A673 (cell line): ENCODE measurements at places on chromosomes 12 and 14.

GRCh38 chr12:105945880-105946279 is 192.9 kb downstream of the NUAK1 start:
- no peak for DNase-seq
- H3K36me3 ChIP-seq, result no peaks in the 10 kb centered on the region
- no peaks in the 10 kb centered on the region for H3K27me3 ChIP-seq
- H3K4me3 ChIP-seq, result no peak overlapping the region
- no peaks in the 10 kb centered on the region for H3K4me1 ChIP-seq

- peaks cover 2% of the 10 kb centered on the region for H3K27me3 ChIP-seq
- DNase-seq, result peak; percentile 62
- H3K4me1 ChIP-seq, result no peaks in the 10 kb centered on the region
- no peaks in the 10 kb centered on the region for H3K36me3 ChIP-seq
- H3K4me3 ChIP-seq, result no peak overlapping the region
Measured at GRCh38 chr12:105279460-105280056, 43.6 kb upstream of the APPL2 start.

GRCh38 chr14:100587763-100588411 is 670 bp upstream of the BEGAIN start:
- no peak overlapping the region for H3K27ac ChIP-seq
- H3K27me3 ChIP-seq, result peaks cover 5% of the 10 kb centered on the region
- H3K36me3 ChIP-seq, result no peaks in the 10 kb centered on the region
- peak; percentile 45 for DNase-seq

DNA sequence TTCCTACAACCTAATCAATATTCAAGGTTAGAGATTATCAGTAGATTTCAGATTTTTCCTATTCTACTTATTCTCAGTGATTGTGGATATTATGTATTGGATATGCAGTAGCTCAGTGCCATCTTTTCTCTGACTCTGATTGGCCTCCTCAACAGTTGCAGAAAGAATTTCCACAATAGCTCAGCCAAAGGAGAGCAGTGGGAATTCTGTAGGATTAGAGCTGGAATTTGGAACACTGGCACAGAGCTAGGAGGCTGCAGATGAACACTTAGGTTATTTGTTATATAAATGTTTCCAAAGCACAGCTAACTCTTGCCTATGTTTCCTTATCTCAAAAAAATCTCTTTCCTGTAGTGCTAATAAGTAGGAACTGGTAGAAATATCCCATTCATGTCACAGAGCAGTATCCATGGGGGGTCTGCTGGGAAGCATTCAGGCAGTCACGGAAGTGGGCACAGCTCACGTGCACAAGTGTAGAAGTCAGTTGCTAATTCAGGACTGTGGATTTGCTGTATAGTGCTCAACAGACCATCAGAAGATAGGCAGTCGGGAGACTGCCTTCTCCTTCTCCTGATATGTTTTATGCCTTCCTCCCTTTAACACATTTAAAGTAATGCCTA is 116.2 kb upstream of the TMEM260 start:
- peaks cover 10% of the 10 kb centered on the region for H3K4me1 ChIP-seq
- DNase-seq, result peak; percentile 68
- no peaks in the 10 kb centered on the region for H3K27me3 ChIP-seq
- no peaks in the 10 kb centered on the region for H3K36me3 ChIP-seq

GRCh38 chr12:119448611-119449131 is 114.1 kb downstream of the CCDC60 start:
- no peak for DNase-seq
- peaks cover 5% of the 10 kb centered on the region for H3K4me1 ChIP-seq
- H3K36me3 ChIP-seq, result no peaks in the 10 kb centered on the region
- H3K27ac ChIP-seq, result no peak overlapping the region

GRCh38 chr14:103056322-103057027 is 874 bp downstream of the CDC42BPB start:
- peak overlapping the region; percentile 84 for H3K4me3 ChIP-seq
- H3K27me3 ChIP-seq, result no peaks in the 10 kb centered on the region
- peak overlapping the region; percentile 82 for H3K27ac ChIP-seq
- H3K4me1 ChIP-seq, result peaks cover 24% of the 10 kb centered on the region
- DNase-seq, result peak; percentile 92
- no peaks in the 10 kb centered on the region for H3K36me3 ChIP-seq

DNA sequence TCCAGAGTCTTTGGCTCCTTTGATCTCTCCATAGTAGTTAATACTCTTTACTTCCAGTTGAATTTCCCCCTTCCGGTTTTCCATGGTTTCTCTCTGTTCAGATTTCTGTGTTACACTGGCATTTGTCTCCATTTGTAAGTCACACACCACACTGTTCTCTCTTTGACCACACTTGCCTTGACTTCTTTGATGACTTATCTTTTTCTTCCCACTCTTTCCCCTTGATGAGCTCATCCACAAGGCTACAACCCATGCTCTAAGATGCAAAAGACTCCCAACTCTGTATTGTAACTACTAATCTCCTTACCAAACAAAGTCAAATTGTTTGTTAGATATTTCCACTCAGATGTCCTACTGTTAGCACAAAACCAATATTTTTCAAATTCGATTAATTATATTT is 242.7 kb upstream of the E2F7 start:
- DNase-seq, result no peak
- H3K27me3 ChIP-seq, result no peaks in the 10 kb centered on the region
- no peaks in the 10 kb centered on the region for H3K36me3 ChIP-seq
- H3K4me1 ChIP-seq, result no peaks in the 10 kb centered on the region
- no peak overlapping the region for H3K27ac ChIP-seq

DNA sequence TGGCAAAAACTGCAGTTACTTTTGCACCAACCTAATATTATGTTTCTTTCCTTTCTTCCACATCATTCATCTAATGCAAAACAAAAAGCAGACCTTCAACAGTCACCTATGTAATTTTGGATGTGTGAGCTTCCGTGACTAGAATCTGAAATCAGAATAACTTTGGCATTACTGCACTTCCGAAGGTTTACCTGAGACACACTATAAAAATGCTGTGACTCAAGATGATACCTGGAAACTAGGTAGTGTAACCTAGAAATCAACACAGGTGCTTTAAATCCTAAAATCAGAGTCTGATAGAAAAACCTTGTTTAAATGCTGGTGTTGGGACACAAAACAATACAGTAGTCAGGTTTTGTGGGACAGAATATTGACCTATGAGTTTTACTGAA is 2.2 kb downstream of the BTBD7 start:
- H3K36me3 ChIP-seq, result no peaks in the 10 kb centered on the region
- DNase-seq, result no peak
- no peaks in the 10 kb centered on the region for H3K27me3 ChIP-seq
- H3K4me1 ChIP-seq, result peaks cover 7% of the 10 kb centered on the region
- peak overlapping the region; percentile 90 for H3K4me3 ChIP-seq
